IMR-90 (cell line): ENCODE measurements at places on chromosomes 12 and 14.

DNA sequence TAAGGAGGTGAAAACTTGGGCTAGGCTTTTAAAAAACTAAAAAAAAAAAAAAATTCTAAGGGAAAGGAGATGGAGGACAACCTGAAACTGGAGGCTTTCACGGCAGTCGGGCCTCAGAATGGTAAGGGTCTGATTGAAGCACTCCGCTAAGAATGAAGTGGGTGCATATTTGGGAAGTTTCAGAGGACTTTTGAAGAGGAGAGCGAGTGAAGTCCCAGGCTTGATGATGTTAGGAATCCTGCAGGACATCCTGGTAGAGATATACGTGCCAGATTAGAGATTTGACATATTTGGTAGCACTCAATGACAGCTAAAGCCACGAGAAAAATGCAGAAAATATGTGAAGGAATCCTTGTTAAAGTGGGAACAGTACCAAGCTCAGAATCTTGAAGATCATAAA is 186.2 kb downstream of the SNAPC1 start:
- no peak for DNase-seq

DNA sequence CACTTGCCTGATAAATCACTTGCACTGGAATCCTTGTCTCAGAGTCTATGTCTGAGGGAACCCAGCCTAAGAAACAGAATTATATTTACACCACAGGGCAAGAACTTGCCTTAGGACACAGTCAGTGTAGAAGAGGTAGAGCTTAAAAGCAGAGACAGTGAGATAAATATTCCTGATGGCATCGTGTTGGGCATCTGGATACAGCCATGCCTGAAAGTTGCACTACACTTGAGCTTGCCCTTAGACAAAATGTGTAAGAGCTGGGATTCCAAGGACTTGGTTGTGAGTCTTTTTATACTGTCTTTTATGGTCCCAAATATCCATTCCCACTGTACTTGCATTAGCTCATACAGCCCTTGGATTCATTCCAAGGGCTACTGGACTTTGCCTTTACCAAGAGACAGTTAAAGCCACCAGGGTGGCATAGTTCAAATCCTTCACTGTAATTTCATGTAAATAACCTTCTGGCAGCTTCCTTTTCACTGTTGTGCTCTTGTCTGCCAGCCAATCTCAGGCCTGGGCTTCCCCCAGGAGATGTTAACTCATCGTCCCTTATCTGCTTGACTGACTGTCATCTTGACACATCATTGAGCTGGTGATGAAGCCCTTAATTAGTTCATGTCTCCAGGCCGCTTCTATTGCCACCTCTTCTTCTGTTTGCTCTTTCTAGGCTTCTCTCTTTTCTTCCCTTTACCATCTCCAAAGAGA is 577.9 kb upstream of the TBX3 start:
- DNase-seq: peak; percentile 10

- no peak for DNase-seq
Measured at GRCh38 chr14:65476273-65476941, 63.9 kb downstream of the FUT8 start.

- no peak for DNase-seq
Measured at GRCh38 chr12:50425589-50426258, 25.0 kb downstream of the LARP4 start.

- DNase-seq: no peak
Measured at GRCh38 chr14:100321473-100322137, 1.5 kb upstream of the SLC25A47 start.

DNA sequence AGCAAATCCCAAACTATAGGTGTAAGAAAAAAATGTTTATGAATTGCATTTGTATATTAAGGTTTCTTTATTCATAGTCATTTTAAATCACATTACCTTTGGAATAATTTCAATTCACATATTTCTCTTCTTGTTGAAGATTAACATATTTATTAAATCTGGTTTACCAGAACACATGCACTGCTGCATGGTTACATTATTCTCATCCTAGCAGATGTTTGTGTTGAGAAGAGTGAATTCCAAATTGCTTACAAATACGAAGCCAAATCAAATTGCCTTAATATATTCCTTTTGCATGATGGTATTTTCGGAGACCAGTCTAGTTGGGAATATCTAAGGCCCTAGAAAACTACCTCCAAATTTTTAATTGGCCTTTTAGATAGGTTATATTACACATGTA is 130.6 kb downstream of the PLEKHA5 start:
- DNase-seq: no peak

DNA sequence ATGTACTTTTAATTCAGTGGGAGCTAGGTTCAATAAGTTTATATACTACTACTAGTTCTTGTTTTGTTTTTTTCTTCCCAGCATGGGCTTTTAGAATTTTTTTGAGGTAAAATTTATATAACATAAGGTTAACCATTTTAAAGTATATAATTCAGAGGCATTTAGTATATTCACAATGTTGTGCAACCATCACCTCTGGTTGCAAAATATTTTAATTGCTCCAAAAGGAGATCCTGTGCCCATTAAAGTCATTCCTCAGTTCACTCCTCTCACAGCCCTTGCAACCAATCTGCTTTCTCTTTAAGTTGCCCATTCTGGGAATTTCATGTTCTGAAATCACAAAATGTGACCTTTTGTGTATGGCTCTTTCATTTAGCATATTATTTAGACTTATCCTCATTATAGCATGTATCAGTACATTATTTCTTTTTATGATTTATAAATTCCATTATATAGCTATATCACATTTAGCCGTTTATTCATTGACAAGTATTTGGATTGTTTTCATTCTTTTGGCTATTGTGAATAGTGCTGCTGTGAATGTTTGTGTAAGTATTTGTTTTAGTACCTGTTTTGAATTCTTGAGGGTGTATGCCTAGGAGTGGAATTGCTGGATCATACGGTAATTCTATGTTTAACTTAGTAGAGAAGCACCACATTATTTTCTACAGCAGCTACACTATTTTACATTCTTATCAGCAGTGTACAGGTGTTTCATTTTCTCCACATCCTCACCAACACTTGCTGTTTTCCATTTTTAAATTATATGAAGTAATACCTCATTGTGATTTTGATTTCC is 59.1 kb downstream of the ARHGAP5 start:
- no peak for DNase-seq

GRCh38 chr12:102479099-102479885 is 1.1 kb downstream of the IGF1 start:
- no peak for DNase-seq

- no peak for DNase-seq
Measured at GRCh38 chr12:123075646-123076171, 75.2 kb downstream of the PITPNM2 start.
